Left renal cortex interstitium (tissue), 4 donors: ENCODE measurements at places on chromosomes 5 and 9.

- no peak for DNase-seq
These were observed 138.9 kb upstream of the RUSC2 start for GRCh38 chr9:35350827-35351549.

- DNase-seq: no peak
These were observed 76.6 kb upstream of the ZNF169 start for GRCh38 chr9:94182532-94182931.

GRCh38 chr9:3900673-3901318, 375.0 kb upstream of the RFX3 start:
- no peak for DNase-seq

DNA sequence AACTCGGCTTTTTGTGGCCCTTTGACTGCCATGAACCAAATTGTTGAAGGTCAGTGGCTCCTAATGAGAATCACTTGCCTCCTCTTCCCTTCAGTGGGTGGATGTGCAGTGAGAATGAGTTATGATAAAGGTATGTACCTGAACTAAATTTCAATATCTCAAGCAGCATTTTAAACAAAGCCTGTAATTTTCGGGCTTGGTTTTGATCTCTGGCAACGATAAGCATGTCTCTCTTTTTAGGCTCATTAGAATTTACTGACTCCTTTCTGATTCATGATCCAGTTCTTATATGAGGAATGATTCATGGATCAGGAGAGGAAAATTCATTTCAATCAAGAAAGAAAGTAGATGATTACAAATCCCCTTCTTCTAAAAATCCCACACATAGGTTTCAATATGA, 305.5 kb downstream of the ARRDC3 start:
- DNase-seq: no peak

DNA sequence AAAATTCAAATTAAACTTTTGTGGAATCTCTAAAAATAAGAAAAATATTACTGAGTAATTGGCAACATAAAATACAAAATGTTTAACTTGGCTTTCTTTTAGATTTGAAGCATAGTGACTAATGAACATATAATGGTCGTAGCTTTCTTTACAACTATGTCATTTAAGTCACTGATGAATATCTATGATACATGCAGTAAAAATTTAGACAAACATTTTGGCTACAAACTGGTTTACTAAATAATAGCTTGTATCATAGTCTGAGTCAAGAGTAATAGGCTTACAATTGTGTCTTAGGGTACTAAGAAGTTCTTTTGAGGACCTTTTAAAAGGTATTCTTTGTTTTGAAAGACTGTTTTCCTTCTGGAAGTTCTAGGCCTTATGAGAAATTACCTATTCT, 2.0 kb upstream of the APC start:
- no peak for DNase-seq

- no peak for DNase-seq
These were observed 9.5 kb upstream of the NFIL3 start for GRCh38 chr9:91433180-91433579.

GRCh38 chr5:120164986-120165385, 299.1 kb upstream of the PRR16 start:
- DNase-seq: no peak

DNA sequence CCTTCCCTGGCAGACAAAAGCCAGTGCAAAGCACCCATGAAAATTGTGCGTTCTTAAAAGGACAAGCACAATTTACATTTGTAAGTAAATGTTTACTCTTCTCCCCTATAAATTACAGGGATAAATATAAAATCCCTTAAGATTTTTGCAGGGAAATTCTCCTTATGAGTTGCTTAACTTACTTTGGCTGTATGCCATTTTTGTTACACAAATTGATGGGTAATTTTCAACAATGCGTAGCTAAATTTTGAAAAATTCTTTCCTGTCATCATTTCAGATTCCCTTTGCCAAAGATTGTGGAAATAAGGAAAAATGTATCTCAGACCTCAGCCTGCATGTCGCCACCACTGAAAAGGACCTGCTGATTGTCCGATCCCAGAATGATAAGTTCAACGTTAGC, 64.2 kb upstream of the ITGA2 start:
- DNase-seq: no peak

- no peak for DNase-seq
These were observed 22.1 kb downstream of the ARHGAP26 start for GRCh38 chr5:142792012-142792864.

GRCh38 chr5:36150676-36151433, 832 bp downstream of the LMBRD2 start:
- DNase-seq: peak; percentile 31

GRCh38 chr5:95669540-95669939, 13.3 kb downstream of the SPATA9 start:
- DNase-seq: no peak

- DNase-seq: no peak
These were observed 13.0 kb upstream of the GLIPR2 start for GRCh38 chr9:36123515-36123914.

DNA sequence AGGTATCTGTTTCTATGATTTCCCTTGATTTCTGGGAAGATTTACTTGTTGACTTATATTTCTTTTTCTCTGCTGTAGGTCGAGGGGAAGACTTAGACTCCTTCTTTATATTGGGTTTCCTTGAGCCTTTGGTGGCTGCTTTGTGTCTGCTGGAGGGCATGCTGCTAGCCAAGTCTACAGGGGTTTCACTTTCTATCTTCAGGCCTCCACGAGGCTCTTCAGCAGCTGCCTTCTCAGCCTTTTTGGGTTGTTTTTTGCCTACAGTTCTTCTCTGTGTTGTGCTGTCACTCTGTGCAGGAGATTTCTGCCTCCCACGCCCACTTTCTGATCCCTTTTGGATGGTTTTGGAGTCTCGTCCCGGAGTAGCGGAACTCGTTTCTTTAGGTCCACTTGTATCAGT, 23.2 kb downstream of the LEAP2 start:
- no peak for DNase-seq

DNA sequence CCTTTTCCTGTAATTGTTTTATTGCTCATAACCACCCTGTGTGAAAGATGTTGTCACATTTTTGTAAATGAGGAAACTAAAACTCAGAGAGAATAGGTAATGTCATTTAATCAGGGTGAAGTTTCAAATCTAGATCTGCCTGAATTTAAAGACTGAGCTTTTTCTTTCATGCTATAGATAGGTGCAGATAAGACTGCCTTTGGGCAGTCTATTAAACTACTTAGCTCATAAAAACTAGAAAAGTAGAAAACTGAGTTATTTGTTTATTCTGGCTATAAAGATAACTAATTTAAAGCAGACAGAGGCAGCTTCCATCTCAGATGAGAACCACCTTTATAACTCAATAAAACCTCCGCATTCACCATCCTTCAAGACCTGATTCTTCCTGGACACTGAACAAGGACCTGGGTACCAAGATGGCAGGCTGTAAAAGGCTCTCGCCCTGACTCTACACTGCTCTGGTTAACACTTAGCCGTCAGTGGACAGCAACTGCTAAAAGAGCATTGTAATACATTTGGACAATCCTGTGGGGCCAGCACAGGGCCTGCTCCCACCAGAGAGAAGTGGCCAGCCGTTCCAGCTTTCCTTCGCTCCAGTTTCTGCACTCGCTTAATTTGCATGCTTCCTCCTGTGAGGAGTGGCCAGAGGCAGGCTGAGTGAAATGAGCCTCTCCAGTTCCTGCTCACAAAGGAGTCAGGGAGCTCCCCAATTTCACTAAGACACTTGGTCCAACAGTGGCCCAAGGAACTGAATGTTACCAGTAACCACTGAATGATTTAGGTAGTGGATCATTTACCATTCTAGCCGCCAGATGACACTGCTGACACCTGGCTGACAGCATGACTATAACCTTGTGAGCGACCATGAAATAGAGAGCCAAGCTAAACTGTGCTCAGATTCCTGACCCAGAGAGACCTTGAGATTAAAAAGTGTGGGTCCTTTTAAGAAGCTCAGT, 566.4 kb downstream of the EFNA5 start:
- peak; percentile 63 for DNase-seq

- no peak for DNase-seq
These were observed 1148.1 kb upstream of the ACO1 start for GRCh38 chr9:31236344-31236743.
